Left kidney (tissue), 8 donors: ENCODE measurements at places on chromosomes 4 and X.

DNA sequence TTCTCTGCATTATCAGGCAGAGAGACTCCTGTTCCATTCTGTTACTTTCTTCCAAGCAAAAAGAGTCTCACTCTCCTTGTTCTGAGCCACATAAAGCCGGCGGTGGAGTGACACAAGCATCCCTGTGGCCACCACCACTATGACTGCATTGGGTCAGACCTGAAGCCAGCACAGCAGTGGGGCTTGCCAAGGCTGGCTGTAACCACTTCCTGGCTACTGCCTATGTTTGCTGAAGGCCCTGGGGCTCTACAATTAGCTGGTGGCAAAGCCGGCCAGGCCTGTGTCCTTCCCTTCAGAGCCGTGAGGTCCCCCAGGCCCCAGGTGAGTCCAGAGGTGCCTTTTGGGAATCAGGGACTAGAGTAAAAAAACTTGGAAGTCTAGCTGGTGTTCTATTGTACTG lies 31.8 kb downstream of the PLAC8 start:
- DNase-seq, result no peak

- no peak for DNase-seq
These were observed 47.2 kb downstream of the EDNRA start for GRCh38 chr4:147528054-147528453.

DNA sequence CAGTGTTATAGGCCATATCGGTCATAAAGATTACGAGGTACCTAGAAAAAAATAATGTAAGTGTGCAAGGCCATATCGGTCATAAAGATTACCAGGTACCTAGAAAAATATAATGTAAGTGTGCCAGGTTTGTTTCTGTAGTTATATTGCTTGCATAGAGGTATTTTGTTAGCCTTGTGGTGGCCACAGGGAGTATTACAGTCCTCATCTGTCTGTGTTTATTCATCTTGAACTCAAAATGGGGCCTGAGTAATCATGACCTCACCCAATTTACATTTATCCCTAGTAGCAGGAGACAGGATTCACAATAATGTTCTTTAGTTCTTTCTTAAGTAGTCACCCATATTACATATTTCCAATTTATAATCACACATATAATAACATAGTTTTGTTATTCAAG lies 459.7 kb downstream of the MID1IP1 start:
- no peak for DNase-seq

- peak; percentile 61 for DNase-seq
These were observed 87.0 kb downstream of the PHOX2B start for GRCh38 chr4:41661442-41662076.

- DNase-seq, result no peak
These were observed 118.7 kb downstream of the ATOH1 start for GRCh38 chr4:93947286-93947685.

- DNase-seq, result peak; percentile 69
These were observed 41.0 kb upstream of the UCP1 start for GRCh38 chr4:140609548-140610425.

GRCh38 chr4:185728893-185729292 lies 83.1 kb downstream of the SORBS2 start:
- DNase-seq, result no peak

DNA sequence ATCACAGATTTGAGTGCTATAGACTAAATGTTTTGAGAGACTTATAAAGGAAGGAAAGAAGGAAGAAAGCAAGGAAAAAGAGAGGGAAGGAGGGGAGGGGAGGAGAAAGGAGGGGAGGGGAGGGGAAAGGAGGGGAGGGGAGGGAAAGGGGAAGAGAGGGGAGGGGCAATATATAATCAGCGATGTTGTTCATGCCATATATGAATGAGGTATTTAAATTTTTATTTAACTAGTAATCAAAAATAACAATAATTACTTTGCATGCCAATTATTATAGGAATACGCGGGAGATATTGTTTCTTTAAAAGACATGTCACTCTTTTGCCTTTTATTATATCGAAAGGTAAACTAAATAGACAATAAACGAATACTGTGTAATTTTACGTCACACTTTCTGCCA lies 1029.7 kb downstream of the FAT4 start:
- no peak for DNase-seq

- DNase-seq, result no peak
These were observed 115.7 kb upstream of the MXRA5 start for GRCh38 chrX:3462166-3462508.

- DNase-seq, result no peak
These were observed 27.0 kb upstream of the ADH1C start for GRCh38 chr4:99379571-99379970.

GRCh38 chrX:2781226-2781571 lies 29.4 kb downstream of the XG start:
- DNase-seq, result no peak

- no peak for DNase-seq
These were observed 85.7 kb downstream of the CRLF2 start for GRCh38 chrX:1126738-1127137.

DNA sequence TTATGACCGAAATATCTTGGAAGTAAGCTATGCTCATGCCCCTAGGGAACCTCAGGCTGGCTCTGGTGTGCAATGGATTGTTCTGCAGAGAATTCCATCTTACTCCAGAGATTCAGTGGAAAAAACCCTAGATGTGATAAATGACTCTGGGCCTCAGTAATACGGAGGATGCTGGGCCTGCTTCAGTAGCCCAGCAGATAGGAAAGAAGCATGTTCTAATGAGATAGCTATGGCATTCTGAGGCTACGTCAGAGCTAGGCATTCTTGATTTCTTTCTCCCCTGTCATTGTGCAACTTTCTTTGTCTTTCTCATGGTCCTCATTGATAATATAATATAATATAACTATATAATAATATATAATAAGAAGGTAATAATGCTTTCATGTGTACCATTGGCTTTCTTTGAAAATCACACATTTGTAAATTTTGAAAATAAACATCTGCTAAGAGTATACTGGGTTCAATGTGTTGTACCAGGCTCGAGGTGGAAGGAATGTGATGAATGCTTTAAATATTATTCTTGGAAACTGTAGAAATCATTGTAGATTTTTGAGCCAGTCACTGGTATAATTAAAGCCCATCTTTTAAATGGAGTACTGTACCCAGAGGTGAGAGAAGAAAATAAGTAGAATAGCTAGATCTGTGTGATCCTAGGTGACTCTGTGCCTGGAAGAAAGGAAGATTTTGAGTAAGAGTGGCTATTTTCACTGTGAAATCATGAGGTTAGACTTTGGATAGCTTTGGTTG lies 152.0 kb downstream of the IL15 start:
- DNase-seq, result no peak

DNA sequence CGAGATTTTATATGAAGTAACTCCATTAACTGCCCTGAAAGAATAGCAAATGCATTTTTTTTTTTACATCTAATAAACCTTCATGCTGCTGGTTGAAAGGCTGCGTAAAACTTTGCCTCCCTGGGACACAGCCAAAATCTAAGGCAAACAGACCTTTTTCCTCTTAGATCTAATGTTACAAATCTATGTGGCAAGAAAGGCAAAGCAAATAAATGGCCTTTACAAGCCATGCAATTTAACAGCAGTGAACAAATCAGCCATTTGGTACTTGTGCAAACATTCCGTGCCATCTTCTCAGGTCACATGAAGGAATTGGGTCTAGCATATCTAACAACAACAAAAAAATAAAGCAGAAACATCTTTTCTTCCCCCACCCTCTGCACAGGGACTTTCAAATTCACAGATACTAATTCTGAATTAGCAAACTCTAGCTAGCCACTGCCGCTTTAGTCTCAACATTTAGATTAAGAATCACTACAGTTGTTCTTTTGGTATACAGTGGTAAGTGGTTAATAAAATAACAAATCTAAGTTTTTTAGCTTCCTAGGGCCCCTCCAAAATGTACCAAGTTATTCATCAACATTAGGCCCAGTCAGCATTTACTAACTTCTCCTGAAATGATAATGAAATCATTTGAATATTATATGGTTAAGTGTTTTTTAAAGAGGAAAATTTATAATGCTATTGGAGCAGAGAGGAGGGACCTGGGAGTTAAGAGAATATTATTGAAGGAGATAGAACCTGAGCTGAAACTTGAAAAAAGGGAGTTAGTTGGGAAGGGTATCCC lies 593.8 kb downstream of the SMARCA1 start:
- no peak for DNase-seq

DNA sequence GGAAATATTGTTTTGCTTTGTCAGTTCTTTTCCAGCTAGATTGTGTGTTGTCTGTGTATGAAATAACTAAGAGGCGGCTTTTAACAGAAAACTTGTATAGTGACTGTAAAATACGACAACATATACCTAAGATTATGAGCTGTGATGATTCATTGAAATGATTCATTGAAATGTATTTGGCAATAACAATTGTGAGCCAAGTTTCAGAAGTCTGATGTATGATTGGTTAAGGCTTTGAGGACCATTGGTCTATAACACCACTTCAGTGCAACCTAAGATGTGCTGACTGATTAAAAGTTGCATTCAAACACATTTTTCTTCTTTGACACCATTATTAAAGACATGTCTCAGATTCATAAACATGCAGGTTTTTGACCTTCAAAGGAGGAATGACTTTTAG lies 76.6 kb downstream of the PTPN13 start:
- DNase-seq, result no peak

DNA sequence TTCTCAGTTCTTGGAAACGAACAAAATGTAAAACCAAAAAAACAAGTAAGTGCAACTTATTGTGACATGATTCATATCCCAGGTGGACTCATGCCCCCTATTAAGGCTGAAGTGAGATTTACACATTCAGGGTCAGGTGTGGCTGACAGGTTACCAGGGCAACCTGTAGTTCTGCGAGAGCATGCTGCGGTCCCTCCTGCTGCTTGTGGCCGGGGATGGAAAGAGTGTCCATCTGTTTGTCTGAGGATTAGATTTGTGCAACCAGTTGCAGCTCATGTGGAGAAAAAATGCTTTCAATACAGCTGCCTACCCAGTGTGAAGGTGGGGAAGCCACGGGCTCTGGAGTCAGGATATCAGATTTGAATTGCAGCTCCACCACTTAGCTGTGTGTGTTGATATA lies 78.8 kb downstream of the FAM184B start:
- no peak for DNase-seq

DNA sequence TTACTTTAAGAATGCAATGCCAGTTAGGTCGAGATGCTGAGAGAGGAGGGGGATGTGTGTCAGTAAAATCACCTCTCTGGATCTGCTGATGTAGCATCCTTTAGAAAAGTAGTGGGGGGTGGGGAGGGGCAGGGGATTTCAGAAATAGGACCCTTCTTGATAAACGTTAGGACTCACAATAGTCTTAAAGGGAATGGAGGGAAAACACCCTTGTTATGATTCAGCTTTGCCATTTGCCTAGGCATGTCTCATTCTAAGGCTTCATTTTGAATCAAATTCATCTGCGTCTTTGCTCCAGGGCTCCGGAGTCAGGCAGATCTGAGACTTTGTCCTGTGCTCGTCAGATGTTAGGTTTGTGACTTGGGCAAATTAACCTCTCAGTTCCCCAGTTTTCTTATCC lies 879 bp downstream of the SH2D1A start:
- DNase-seq, result no peak

DNA sequence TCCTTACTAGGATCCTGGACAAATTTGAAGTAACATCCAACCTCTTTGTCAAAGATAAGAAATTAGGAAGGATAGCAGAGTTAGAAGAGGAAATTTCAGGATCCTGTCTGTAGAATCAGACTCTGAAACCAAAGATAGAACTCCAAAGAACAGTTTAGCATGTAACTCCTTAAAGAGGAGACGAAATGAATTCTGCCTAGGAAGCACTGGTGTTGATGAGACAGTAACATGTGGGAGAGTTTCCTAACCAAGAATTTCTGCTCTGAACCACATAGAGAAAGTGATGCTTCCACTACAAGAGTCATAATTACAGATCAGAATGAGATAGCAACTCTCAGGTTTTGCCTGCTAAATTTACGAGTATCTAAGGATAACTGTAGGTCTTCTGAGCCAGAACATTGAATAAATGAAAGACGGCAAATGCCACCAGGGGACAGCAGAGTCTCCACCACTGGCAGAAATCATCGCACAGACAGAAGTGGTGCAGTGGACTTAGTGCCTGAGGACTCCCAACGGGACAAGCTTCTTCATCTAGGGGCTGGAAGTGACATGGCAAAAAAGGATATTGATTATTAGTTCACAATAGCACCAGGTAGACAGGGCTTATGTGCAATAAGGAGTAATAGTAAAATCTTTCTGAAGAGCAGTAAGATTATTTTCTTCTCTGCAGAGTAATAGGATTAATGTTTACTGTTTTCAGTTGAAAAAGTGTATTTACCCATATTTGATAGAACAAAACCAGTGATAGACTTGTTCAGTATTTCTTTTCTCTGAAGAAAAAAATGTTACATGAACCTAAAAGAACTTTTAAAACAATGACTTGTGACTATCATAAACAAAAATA lies 6.7 kb upstream of the PPID start:
- DNase-seq, result peak; percentile 50

DNA sequence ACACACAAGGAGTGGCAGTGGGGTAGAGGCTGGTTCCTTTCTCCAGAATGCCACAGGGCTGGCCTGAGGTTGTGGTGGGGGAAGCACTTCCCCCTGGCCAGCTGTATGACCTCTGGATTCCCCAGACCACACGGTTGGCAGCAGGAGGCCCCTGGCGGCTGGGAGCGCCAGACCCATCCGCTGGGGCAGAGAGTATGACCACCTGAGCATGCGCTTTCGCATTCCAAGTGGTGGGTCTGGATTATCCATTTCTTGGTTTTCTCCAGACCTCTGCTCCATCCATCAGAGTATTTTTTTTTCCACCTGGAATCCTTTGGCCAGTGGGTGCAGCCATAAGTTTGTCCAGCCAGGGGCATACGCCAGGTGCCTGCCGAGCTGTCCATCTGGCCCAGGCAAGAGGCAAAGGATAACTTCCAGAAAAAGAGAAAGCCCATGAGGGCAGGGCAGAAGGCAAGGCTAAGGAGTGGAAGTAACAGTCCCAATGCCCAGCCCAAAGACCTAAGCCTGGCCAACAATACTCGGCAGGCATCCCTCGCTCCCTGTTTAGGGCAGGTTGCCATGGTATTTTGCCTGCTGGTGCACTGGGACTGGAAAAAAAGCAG lies 39.3 kb downstream of the NHSL2 start:
- DNase-seq, result no peak

- DNase-seq, result peak; percentile 79
These were observed at the start of gene SLC16A2 for GRCh38 chrX:74421036-74421739. TSS of gene SLC16A2 (plus strand) at chrX:74421493. CDS start at chrX:74421638, 145 bp downstream.
